ENCODE measurements at places on chromosomes 3 and 15.

DNA sequence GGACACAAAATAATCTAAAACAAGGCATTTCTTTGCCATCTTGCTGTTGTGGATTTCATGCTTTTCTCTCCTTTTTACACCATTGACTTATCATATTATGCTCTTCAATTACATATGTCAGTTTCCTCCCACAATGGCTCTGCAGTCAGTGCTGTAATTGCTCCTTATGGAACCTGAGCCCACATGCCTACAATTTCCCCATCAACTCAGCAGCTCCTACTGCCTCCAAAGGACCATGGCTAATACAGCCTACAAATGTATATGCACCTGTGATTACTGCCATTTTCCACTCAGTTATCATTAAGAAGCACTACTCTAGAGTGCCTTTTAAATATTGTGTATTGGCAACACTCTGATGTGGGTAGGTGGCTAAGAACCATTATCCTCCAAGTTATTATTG is 30.8 kb downstream of the RTP4 start:
- no peak for DNase-seq

- no peak for DNase-seq
Measured at GRCh38 chr15:71476823-71477222, 333.5 kb upstream of the NR2E3 start.

DNA sequence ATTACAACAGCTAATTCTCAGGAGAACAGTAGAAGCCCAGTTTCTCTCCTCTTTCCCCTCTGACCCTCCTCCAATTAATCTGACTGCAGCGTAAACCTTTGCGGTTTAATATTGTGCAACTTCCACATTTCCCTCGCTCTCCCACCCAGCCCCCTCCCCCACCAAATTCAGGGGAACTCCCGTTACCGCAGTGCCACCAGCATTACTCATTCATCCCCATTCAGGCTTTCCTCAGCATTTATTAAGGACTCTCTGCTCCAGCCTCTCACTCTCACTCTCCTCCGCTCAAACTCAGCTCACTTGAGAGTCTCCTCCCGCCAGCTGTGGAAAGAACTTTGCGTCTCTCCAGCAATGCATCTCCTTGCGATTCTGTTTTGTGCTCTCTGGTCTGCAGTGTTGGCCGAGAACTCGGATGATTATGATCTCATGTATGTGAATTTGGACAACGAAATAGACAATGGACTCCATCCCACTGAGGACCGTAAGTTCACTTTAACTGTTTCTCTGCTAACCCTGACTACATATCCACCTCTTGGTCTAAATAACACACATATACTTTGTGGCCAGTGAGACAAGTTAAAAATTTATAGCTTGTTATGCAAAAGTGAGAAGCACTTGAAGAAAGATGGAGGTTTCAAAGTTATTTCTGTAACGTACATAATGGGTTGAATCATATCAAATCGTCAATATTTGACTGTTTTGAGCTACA is at the start of gene PTX3:
PTX3 (plus strand) TSS at position 268 of the 709 bp plus-strand sequence; CDS start at position 352, 84 bp downstream.
- no peak for DNase-seq

- DNase-seq, result no peak
Measured at GRCh38 chr15:39108021-39108420, 472.9 kb upstream of the THBS1 start.

- no peak for DNase-seq
Measured at GRCh38 chr3:102661707-102662497, 227.1 kb downstream of the ZPLD1 start.

- no peak for DNase-seq
Measured at GRCh38 chr3:172256101-172256734, 192.0 kb downstream of the GHSR start.

DNA sequence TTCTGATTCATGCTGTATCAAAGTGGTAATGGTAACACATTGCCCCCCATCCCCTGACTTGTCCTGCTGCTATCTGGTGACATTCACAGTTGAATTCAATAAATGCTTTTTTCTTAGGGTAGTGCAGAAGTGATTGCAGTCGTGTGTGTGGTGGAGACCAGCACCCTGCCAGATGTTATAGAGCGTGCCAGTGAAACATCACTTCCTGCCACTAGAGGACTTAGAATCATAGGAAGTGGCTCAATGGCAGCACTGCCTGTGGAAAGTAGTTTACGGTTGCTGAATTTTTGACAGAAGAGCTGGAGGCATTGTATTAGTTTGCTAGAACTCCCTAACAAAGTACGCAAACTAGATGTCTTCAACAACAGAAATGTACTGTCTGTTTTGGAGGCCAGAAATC is 37.4 kb upstream of the P2RY12 start:
- no peak for DNase-seq

DNA sequence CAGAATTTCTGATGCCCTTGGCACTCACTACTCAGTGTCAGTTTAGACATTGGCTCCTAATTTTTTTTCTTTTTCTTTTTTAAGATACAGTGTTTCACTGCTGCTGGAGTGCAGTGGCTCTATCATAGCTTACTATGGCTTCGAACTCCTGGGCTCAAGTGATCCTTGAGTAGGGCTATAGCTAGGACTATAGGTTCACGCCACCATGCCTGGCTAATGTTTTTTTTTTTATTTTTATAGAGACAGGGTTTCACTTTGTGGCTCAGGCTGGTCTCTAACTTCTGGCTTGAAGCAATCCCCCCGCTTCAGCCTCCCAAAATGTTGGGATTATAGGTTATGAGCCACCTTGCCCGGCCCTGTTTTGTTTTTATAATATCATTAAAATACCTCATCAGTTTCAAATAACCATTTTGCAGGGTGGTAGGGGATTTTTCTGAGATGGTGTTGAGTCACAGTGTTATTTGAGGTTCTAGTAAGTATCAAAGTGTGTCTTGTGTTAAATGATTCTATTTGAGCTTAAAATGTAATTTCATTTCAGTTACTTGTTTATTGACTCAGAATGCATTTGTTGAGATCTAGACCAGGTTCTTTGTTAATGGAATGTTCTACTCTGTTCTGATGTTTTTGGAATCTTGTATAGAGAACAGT is 7.0 kb downstream of the FNDC3B start:
- no peak for DNase-seq

DNA sequence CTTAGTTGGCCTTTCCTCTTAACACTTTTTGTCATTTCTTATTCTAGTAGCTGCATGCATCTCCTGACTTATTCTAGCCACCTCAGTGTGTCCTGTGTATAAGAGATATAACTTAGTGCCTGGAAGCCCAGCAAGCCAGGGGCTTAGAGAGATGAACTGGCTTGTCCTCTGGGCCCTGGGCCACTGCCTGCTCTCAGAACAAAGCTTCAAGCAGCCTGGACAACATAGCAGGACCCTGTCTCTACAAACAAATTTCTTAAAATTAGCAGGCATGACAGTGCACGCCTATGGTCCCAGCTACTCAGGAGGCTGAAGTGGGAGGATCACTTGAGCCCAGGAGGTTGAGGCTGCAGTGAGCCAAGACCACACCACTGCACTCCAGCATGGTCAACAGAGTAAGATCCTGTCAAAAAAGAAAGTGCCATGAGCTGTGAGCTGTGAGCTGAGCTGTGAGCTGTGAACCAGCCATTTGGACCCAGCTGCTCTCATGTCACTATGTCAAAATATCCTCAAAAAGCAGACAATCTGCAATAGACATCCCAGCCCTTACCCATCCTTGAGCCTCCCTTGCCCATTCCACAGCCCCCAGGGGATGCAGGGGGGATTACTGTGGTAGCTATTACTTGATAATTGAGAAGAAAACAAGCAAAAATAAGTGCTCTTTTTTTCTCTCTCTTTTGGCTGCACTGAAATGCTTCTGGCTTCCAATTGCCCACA is 174.5 kb downstream of the OPA1 start:
- no peak for DNase-seq

- no peak for DNase-seq
Measured at GRCh38 chr3:112012205-112012992, 13.7 kb downstream of the TAGLN3 start.

Data from activated CD8-positive, alpha-beta memory T cell treated with anti-CD3 and anti-CD28 coated beads for 4 hours (primary cell).